Activated CD4-positive, alpha-beta T cell treated with anti-CD3 and anti-CD28 coated beads, Interleukin-10, Interleukin-2, amounts not matched to agents 100 ng/mL and 50 ng/mL, durations not matched to agents 16 hours and 8 hours (primary cell): ENCODE measurements at places on chromosomes 7 and 10.

- DNase-seq, result no peak
Observed at GRCh38 chr10:15570738-15571339, 148.9 kb downstream of the ITGA8 start.

- no peak for DNase-seq
Observed at GRCh38 chr7:82443036-82443546, 486 bp downstream of the CACNA2D1 start.

- no peak for DNase-seq
Observed at GRCh38 chr10:84842593-84842992, 514.2 kb downstream of the CCSER2 start.

DNA sequence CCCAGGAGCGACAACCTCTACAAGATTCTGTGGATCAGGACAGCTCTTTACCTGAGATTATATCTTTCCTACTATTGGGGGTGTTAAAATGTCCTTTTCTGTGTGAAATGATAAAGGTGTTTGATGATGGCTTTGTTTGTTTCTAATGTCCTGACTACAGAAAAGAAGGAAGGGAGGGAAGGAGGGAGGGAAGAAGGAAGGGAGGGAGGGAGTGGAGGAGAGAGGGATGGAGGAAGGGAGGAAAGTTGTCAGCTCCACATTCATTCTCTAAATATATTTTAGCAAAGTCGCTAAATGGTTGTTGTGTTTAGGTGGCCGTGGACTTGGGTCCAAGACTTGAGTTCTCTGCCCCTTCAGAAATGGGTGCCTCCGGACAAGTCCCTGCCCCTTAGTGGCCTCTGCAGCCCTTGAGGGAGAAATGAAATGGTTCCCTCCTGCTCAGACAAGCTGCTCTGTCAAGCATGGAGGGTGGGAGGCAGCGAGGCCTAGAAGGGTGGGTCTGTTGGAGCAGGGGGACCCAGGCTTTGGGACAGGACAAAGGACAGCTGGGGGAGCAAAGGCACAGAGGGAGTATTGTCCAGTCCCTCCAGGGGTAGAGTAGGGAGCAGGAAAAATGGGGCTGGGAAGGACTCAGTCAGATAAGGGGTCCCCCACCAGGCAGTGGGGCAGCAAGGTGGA lies 4.4 kb downstream of the RGS10 start:
- DNase-seq, result no peak

DNA sequence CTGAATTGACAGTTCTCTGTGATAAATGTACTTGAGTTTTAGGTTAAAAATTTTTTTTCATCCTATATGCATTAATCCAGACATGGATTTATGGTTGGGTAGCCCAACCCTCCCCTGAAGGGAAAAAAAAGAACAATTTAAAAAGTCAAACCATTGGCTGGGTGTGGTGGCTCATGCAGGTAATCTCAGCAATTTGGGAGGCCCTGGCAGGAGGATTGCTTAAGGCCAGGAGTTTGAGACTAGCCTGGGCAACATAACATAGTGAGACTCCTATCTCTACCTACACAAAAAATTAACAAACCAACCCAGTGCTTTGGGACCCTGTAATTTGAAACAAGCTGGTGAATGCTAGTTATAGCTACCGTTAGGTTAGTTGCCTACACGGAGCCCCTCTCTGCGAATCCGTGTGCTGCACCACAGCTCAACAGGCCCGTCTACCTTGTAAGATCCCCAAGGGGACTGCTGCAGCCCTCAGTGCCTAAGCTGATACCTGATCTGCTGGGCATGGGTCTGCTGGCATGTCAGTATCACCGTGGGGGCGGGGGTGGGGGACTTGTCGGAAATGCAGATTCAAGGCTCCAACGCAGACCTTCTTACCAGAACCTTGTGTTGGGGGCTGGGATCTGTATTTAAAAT lies 32.8 kb downstream of the TSPAN14 start:
- DNase-seq, result no peak
